ENCODE measurements at places on chromosomes 16 and 17.

- DNase-seq: no peak
Measured at GRCh38 chr16:53775821-53776431, 72.0 kb downstream of the FTO start.

- DNase-seq: no peak
Measured at GRCh38 chr17:66633317-66633965, 201.5 kb upstream of the CACNG5 start.

DNA sequence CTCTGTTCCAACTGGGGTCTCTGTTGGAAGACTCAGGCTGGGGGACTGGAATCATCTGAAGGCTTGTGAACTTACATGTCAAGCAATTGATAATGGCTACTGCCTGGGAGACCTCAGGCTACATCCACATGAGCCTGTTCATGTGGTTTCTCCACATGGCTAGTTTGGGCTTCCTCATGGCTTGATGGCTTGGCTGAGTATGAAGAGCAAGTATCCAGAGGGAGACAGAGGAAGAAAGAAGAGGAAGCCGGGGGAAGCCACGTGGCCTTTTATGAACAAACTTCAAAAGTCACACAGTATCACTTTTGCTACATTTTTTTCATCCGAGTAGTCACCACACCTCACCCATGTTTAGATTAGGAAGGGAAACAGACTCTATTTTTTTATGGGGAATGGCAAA is 158.9 kb downstream of the TRIM37 start:
- no peak for DNase-seq

DNA sequence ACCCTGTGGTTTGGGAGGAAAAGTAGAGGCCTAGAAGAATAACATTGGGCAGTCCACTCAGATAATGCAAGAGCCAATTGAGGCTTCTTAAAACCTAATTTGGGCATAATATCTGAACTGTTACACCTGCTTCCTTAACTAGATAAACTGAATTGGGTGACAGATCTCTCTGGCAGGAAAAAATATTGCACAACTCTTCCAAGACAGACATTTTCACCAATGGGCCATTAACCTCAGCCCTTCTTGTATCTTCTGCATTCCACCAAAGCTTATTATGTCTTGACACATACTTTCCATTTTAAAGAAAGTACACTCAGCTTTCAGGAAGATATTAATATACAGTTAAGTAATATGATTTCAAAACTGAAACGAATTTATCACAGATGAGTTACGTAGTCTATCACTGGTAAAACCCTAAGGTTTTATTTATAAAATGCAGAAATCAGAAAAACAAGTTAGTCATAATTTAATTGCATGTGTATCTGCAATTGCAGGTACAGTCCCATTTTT is 79.9 kb upstream of the MON1B start:
- DNase-seq: no peak

- no peak for DNase-seq
Measured at GRCh38 chr17:72244956-72245355, 124.1 kb downstream of the SOX9 start.

DNA sequence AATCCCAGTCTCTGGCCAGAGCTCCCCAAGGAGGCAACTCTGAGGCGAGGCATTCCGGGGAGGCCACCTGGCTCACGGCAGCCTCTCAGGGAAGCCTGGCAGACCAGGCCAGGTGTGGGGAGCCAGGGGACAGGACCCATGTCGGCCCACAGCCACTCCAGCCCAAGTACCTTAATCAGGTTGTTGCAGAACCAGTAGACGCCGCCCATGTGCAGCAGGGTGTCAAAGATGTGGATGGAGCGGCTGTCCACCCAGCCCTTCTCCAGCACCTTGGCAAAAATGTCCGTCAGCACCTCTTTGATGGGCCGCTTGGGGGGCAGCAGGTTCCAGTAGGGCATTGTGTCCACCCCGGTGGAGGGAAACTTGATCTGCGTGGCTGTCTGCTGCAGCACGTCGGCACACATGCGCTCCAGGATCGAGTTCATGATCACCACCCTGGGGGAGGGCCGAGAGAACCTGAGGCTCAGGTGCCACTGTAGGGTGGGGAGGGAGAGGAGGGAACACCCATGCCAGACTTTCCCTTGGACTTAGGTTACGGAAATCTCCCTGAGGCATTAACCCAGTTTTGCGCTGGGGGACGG is 7.8 kb downstream of the CSF3 start:
- no peak for DNase-seq

GRCh38 chr16:12985516-12985915 is 84.1 kb downstream of the SHISA9 start:
- DNase-seq: no peak

DNA sequence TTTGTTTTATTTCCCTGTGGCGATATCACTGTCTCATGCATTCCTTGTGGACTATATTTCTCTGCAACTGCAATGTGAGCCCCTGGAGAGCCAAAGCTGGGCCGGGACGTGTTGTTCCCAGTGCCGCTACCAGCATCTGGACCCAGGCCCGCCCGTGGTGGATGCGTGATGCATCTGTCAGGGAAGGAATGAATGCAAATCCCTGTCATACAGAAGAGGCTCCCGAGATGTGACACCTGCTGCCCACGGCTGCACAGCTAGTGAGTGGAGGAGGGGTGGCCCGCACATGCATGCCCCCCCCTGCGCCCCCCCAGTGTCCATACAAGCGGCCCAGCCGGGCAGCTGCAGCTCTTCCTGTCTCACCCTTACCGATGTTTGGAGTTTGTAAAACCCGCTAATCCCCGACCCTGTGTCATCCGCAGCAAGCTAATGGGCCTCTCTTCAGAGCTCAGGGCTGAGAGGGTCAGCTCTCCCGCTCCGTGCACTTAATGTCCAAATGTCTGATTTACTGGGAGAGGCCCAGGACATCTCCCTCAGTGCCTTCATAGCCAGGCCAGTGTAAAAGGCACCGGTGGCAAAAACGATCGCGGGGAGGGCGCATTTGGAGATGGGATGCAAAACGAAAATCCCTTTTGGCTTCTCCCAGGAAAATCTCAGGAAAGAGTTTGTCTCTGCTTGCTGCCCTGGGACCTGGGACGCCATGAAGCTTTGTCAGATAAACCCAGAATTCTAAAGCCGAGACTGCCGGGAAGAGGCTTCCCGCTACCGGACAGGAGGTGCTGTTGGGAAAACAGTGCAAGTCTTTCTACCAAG is 91.8 kb downstream of the FOXL1 start:
- DNase-seq: no peak

DNA sequence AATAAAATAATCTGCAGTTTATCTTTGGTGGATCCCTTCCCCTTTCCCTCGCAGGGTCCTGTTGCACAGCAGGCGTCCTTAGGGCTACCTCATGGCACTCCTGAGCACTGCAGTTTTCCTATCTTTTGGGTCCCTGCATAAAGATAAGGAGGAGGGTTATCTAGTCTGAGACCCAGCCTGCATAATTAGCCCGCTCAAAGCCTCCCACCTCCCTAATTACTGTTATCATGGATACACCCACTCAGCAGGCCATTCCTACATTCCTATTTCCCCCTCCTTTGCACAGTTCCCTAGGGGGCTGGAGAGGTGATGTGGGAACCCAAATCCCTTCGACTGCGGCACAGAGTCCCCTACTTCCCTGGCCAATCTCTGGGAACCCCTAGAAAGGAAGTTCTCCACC is 5.1 kb upstream of the CLUH start:
- no peak for DNase-seq

DNA sequence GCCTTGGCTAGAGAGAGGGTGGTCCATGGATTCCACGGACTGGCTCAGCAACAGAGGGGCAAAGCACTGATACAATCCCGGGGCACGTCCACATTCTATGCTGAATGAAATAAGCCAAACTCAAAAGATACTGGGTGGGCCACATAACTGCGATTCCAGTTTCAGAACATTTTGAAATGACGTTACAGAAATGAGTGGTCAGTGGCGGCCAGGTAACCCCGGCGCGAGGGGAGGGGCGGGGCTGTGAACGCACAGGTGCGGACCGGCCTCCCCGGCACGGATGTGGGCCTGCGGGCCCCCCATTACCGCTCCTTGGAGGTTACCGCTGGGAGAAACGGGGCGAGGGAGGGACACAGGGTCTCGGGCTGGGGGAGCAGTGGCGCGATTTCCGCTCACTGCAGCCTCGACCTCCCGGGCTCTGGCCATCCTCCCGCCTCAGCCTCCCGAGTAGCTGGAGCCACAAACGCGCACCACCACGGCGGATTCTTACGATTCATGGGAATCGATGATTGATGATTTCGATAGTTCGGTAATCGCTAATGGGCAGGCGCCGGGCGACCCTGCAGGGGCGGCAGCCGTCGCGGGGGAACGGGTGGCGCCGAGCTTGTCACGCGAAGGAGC is 559 bp downstream of the MVD start:
- no peak for DNase-seq

DNA sequence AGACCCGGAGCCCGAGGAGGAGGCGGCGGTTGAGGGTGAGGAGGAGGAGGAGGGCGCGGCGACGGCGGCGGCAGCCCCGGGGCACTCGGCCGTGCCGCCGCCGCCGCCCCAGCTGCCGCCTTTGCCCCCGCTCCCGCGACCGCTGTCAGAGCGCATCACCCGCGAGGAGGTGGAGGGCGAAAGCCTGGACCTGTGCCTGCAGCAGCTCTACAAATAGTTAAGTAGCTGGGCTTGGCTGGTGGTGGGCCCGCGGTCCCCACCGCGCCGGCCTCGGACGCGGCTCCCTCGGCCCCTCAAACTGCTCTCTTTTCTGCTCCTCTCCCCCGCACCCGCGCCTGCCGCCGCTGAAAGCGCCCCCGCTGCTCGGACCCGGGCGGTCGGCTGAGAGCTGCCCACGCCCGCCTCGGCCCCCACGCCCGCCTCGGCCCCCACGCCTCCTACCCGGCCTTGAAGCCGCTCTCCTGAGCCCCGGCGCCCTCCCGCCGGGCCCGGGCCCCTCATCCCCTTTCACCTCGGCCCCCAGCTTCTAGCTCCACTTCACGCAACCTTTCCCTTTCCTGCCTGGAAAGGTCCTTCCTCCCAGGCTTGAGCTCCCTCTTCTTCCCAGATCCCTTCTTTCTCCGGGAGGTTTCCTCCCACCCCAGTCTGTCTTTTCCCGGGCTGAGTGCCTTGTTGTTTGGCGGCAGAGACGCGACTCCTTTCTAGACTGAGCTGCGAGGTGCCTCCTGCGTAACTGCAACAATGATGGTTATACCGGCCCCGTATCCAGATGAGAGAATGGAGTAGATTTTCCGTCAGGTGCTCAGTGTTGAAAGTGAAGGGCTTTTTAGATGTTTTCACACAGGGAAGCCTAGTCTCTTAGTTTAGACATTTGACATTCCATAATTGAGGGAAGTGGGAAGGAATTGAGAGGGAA is 850 bp downstream of the PPM1E start:
- DNase-seq: peak; percentile 2

DNA sequence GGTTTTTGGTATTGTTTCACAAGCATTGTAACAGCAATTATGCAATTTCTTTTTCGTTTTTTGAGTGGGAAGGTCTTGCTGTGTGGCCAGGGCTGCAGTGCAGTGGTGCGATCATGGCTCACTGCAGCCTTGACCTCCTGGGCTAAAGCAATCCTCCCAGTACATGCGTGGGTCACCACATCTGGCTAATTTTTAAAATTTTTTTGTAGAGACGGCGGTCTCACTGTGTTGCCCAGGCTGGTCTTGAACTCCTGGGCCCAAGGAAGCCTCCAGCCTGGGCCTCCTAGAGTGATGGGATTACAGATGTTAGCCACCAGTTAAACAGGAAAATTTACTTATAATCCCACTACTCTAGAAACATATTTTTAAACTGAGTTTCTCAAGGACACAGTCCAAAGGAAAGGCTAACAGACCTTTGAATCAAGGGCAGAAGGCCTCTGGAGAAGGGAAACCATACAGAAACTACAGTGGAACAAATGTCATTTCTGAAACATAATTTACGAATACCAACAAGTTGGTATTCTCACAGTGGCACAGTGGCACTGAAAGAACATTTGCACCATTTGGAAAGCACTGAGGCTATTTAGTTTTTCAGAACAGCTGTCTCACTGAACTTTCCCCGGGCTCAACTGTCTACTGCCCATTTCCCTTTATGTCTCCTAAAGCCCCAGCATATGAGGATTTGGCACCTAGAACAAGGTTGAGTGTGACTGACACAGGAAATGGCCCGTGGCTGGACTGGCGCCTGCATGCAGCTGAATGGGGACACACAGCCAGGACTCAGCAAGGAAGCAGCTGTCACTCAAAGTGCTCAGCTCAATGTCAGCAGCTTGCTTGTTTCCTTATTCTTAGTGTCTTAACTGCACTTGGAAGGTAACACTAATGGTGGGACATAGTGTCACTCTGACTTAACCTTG is 2.8 kb upstream of the PRKAR1A start:
- no peak for DNase-seq

DNA sequence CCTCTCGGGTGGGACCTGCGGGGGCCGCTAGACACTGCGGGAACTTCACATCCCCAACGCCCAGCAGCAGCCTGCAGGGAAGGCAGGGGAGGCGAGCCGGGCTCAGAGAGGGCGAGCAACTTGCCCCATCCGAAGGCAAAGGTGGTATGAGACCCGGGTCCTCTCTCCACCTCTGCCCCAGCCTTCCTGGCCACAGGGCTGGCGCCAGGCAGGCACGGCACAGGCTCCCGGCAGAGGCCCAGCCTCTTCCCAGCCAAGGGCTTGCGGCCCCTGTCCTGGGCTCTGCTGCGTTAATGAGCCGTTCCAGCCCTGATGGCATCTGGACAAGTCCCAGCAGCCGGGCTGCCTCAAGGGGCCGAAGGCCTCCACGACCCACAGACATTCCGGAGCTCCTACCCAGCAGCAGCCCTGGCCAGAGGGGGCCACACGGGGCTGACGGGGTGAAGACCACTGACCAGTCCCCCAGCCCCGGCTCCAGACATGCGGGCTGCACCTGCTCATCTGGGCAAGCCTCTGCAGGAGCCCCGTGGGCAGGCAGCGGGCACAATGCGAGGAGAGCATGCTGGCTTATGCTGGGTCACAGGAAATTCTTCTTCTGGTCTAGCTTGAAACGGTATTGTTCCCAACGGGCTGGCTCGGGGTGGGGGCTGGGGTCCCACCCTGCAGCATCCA is 1.2 kb upstream of the HS3ST6 start:
- no peak for DNase-seq

DNA sequence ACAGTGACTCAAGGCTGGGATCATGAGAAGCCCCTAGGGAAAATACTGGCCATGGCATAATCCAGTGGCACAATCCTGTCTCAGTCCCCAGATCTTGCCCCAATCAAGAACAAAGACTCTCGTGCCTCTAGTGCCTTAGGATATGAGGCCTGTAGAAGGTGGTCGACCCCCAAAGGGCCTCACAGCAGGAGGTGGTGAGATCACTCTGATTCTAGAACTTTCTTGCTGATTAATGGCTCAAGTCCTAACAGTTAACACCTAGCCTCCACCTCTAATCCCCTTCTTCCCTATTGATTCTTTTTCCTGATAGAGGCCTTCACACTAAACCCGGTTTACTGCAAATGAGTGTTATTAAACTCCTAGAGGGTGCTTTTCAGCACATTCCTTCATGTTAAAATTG is 176.8 kb downstream of the CCDC182 start:
- no peak for DNase-seq

- DNase-seq: peak; percentile 49
Measured at GRCh38 chr16:4381072-4381934, 9.7 kb downstream of the VASN start.

DNA sequence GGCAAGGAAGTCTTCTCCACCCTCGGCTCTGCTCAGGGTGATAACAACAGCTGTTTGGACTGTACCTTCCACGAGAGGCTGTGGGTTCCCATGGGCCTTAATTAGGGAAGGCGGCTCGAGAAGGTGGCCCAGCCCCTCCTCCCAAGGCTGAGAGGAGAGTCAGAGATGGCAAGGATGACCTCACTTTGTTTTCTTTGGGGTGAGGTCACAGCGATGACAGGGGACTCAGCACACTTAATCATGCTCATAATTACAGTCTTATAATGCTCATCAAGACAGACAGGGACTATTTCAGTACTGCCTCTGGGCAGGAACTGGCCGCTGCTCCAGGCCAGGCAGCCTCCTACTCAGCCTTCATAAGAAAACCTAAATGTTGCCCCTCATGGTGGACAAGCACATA is 19.7 kb downstream of the WFDC1 start:
- DNase-seq: no peak

Measured in hypothalamus (tissue), 51 donors.